NCI-H226 (cell line): ENCODE measurements at places on chromosomes 16 and 17.

GRCh38 chr16:49085686-49086085, 196.0 kb downstream of the CBLN1 start:
- no peak for DNase-seq

DNA sequence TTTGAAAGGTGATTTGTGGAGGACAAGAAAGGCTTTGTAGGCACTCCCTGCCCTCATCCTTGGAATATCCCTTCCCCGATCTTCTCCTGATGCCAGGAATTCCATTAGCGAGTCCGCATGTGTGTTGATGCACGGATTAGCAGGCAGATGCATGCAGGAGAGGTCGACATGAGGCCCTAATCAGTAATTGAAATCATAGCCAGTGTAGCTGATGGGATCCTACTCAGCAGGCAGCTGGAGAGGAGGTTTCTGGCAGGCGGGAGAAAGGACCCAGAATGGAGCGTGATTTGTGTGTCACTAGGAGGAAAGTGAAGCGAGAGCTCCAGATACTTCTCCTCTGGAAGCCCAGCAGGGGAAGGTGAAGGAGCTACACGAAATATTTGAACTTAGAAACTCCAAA, 196.3 kb upstream of the CDH11 start:
- no peak for DNase-seq

DNA sequence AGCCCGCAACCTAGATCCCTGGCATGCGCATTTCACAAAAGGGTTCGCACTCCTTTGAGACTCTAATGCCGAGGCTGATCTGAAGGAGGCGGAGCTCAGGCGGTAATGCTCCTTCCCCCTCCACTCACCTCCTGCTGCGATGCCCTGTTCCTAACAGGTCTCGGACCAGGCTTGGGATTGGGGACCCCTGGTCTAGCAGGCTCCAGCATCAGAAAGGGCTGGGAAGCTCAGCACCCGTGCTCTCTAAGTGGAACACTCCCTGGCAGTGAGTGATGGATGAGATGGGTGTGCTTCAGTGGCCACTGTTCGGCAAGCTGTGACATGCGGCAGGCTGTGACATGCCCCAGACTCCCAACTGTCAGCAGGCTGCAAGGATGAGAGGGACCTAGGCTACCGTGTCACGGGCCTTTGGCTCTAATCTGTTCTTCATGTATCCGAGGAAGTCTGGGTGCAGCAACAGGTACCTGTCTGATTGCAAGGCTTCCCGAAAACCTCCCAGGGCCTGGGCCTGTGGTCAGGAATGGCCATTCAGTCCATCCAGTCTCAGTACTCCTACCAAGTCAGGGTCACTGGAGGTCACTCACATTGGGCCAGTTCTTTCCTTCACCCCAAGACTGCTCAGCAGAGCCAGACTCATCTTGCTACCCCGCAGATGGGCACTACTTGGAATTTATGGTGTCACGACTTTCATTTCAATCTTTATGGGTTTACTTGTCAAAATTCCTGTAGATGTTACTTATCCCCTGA, 1.3 kb upstream of the ST6GALNAC2 start:
- no peak for DNase-seq

GRCh38 chr17:68491381-68492231, 20.6 kb upstream of the PRKAR1A start:
- no peak for DNase-seq

GRCh38 chr17:38397227-38397626, 31.0 kb upstream of the ARHGAP23 start:
- no peak for DNase-seq

- DNase-seq: no peak
These were observed 4.0 kb upstream of the ZC3H18 start for GRCh38 chr16:88566158-88566557.

- DNase-seq: no peak
These were observed 93.2 kb upstream of the PIRT start for GRCh38 chr17:10931133-10931532.

GRCh38 chr17:36657763-36658490, 56.5 kb downstream of the MRM1 start:
- DNase-seq: no peak

- no peak for DNase-seq
These were observed 31.7 kb upstream of the NUDT16L1 start for GRCh38 chr16:4661661-4662060.

- DNase-seq: peak; percentile 40
These were observed 7.4 kb upstream of the DHRS7B start for GRCh38 chr17:21119247-21119918.

DNA sequence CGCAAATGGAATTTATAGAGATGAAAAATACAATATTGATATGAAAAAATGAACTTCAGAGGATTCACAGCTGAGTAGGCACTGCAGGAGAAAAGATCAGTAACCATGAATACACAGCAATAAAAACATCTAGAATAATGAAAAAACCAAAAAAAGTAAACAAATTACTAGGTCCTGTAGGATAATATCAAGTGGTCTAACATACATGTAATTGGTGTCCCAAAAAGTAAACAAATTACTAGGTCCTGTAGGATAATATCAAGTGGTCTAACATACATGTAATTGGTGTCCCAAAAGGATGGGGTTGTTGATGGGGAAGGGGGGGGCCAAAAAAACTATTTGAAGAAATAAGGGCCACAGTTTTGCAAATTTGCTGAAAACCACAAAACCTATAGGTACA, 43.4 kb downstream of the ZNF18 start:
- DNase-seq: no peak

GRCh38 chr16:78647491-78647890, 548.0 kb downstream of the WWOX start:
- DNase-seq: no peak

DNA sequence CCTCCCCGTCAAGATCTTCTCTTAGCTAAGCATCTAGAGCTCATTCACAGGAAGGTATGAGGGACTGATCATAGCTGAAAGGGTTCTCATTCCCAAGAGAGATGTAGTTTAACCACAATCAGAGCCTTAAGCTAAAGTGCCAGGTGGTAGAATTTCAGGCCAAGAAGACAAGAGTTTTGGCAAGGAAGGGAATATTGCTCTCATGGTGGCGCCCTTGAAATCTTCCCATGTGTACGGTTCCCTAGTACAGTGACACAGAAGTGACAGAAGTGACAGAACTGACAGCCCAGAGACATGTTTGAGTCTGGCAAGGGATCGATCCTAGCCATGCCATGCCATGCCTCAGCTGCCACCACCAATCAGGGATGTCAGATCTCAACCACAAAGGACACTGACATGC, 2.5 kb downstream of the GRIN2C start:
- no peak for DNase-seq

DNA sequence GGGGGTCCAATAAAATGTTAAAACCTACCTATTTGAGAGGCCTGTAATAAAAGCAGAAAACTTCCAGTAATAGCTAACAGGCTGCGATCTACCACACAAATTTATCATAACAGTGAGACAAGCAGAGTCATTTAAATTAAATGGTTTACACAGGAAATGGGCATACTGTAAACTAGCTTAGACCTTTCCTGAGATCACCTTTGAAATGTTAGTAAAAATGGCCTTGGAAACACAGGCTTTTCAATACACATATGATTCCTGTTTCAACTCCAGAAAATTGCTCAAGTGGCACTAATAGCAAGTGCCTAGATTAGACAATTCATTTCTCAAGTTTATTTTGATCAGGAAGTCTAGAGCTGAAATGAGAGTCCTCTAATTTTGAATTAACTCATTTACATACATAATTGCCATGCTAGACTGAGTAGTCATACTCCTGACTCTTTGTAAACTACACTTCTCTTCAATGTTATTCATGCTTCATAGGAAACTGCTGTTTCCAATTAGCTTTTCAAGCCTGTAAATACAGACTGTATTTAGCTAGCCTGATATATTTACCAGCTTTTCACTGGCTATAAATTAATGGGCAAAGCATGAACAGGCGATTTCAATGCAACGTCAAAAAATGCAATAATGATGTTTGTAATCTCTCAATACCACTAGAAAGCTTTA, 43.3 kb downstream of the PARN start:
- DNase-seq: no peak

DNA sequence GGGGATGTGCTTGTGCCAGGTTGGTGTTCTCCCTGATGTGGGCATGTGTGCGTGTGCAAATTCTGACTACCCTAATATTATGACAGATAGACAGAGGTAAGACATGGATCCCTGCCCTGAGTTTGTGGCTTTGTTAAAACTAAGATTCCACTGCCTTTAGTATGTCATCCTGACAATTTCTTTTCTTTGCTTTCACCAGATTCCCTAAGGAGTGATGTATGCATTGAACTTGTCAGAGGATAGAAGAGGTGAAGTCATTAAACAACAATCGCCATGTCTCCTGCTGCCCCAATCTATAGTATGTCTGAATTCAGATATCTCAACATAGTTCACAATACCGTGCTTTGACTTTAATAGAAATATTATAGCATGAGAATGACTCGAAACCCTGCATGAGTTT, 137.1 kb upstream of the ELAC2 start:
- DNase-seq: no peak

DNA sequence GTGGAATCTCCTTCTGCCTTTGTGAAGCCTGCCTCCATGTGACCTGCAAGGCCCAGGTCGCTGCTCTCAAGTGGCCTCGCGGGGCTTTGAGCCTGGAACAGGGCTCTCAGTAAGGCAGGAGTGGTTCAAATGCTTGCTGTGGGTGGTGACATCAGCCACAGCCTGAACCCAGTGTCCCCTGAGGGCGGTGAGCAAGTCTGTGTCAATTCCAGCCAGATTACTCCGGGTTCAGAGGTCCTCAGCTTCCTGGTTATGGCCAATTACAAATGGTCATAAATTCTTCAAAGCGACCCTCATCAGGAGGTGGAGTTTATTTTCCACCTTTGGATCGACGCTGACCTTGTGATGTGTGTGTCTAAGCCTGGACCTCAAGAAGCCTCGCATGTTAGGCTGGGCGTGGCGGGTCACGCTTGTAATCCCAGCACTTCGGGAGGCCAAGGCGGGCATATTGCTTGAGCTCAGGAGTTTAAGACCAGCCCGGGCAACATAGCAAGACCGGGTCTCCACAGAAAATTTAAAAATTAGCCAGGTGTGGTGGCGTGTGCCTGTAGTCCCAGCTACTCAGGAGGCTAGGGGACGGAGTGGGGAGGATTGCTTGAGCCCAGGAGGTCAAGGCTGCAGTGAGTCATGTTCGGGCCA, 17.3 kb downstream of the LGALS3BP start:
- DNase-seq: no peak

DNA sequence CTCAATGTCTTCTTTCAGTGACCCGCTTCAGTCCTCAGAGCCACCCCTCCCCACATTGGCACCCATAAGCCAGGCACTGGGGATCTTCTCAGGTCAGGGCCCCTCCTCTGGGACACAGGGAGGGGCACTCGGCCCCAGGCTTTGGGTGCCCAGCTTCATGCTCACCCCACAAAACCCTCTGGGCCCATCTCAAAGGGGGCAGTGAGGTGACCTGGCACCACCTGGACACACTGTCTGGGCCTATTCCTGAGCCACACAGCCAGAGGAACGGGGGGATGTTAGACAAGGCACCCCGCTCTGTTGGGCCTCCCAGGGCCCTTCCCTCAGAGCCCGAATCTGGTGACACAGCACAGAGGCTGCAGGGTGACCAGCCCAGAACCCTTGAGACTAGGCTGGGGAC, 36.1 kb downstream of the TNFRSF13B start:
- DNase-seq: no peak

DNA sequence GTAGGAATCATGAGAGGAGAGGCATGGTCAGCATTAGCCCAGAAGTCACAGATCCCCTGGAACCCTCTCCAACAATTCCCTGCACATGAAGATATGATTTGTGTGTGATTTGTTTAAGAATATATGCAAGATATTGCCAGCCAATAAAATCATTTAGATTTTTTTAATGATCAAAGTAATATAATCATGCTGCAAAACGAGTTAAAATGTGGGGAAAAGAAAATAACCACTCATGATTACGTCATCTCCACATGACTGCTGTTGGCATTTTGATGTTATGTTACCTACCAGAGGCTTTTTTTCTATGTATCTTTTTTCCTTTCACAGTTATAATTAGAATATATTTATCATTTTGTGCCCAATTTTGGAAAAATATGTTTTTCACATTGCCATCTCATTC, 22.4 kb downstream of the SLC35G3 start:
- no peak for DNase-seq

GRCh38 chr17:62601471-62601870, 26.0 kb upstream of the MRC2 start:
- DNase-seq: no peak

DNA sequence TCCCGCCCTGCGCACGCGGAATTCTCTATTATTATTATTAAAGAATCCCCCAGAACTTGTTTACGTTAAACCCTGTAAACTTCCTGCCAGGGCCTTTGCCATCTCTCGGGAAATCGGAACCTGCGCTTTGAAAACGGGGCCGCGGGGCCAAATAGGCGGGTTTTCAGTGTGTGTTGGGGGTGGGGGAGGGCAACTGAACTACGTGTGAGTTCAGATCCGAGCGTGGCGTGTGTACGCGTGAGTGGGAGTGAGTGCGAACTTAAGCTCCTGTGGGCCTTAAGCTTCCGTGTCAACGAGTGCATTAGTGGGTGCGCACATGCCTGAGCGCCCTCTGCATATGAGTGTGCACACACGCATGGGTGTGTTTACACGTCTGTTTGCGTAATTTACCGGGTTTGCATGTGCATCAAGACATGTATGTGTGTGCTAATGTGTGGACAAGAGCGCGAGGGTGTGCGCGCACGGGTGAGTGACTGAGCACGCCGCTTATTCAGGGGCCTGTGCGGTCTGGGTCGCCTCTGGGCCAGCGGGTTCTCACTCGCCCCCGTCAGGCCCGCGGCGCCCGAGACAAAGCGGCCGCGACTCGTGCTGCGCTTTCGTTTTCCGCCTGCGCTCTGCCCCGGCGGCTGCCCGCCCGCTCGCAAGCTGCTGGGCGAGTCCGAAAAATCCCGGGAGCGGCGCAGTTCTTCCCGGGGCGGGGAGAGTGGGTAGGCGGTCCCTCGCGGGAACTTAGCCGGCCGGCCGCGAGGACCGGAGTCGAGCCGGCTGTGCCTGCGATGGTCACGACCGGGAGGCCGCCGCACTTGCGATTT, 1.2 kb upstream of the FOXF1 start:
- DNase-seq: peak; percentile 67

DNA sequence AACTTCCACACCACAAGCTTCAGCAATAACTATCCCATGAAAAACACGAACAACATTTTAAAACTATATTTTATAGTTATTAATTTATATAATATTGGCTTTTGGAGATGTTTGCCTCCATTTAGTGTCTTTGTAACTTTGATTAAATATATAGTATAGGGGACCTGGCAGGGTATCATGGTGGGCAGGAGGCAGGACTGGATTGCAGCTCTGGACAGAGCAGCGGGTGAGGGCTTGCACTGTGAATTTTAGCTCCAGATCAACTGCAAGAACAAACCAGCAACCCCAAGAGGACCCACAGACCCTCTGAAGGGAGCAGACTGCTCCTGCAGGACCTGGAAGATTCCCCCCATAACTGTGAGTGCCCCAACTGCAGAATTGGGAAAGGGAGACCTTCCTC, 777.9 kb downstream of the KCNJ2 start:
- DNase-seq: no peak

- DNase-seq: no peak
These were observed 32.3 kb downstream of the CLEC16A start for GRCh38 chr16:10976634-10977033.
